Fibroblast of the aortic adventitia (primary cell): ENCODE measurements at places on chromosomes 2 and 18.
A peak's percentile ranks its signal among the peaks of the same experiment; 100 is the strongest.

DNA sequence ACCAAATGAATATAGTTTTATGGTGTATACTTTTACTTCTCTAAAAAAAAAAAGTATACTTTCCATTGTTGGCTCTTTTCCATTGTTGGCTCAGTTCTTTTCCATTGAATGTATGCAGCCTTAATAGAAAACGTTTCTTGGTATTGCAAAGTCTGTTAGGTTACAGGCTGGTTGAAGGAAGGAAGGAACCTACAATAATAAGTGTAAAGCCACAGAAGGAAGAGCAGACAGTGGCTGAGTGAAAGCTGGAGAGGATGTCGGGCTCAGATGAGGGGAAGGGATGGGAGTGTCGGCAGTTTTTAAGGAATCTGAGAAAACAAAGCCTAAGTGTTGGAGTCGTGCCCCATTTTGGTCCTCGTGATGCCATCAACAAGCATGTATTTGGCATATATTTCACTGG, 6.8 kb downstream of the COPS8 start:
- no peak for DNase-seq

- DNase-seq: no peak
These were observed 151.8 kb upstream of the PTPRM start for GRCh38 chr18:7415081-7415894.

- DNase-seq: no peak
These were observed 172.0 kb upstream of the SIX3 start for GRCh38 chr2:44769349-44770011.

- no peak for DNase-seq
These were observed 95.3 kb upstream of the RNF152 start for GRCh38 chr18:61988100-61988499.

DNA sequence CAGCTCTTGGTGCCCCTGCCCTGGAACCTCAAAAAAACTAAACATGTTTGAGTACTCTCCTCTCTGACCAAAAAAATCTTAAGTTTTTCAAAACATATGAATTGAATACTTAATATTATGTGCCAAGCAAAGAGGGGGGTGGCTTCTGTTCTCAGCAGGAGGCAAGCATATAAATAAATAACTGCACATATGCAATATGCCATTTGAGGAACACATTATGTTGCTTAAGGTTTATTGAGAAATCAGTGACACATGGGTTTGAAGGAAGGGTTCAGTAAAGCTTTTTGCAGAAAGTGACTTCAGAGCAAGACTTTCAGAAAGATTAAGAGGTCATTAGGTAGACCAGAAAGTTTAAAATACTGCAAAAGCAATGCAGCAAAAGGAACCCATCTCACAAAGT, 429.2 kb downstream of the TDRD15 start:
- no peak for DNase-seq

- no peak for DNase-seq
These were observed 325.2 kb downstream of the CYP26B1 start for GRCh38 chr2:71822463-71822862.

- DNase-seq: peak; percentile 4
These were observed 35.5 kb upstream of the SP5 start for GRCh38 chr2:170679607-170680079.

GRCh38 chr2:38438133-38438882, 61.2 kb upstream of the ATL2 start:
- DNase-seq: no peak

DNA sequence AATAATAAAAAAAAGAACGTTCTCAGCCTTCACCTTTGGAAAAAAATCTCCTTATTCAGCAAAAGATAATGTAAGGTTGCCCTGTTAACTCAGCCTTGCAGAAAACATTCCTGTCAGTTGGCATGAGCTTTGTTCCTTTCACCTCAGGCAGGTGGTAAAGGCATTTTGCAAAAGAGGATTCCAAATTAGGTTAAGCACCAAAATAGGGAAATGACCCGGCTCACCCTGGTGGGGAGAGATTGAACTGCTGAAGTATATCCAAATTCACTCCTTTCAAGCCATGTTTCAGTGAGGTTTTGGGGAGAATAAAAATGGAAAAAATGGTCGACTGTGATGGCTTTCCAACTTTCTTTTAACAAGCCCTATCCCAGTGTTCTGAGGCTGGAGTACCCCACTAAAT, 1988.8 kb upstream of the PIK3C3 start:
- no peak for DNase-seq

- no peak for DNase-seq
These were observed 84.3 kb downstream of the PXDN start for GRCh38 chr2:1659951-1660565.

DNA sequence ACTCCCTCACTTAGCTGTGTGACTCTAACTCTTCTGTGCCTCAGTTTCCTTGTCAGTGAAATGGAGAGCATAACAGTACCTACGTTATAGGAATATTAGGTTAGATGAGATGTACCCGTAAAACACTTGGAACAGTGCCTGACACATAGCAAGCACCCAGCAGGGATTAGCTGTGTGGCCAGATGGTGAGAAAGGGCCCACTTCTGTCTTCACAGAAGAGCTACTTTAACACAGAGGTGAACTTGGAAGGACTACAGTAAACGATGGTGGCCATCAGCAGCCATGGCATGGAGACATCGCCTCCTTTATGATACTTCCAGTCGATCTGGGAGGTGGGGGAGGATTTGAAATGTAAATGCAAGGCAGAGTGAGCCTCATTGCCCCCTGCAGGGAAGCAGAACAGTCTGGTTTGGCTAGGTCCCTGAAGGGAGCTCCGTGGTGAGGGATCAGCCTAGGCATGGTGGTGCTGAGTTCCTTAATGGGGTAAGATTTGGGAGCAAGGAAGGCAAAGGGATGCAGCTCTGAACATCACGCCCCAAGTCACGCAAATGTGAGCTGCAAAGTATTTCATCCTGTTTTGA, 101.7 kb upstream of the ALPP start:
- DNase-seq: no peak

GRCh38 chr2:176653479-176654443, 384.5 kb downstream of the MTX2 start:
- peak; percentile 62 for DNase-seq

- DNase-seq: peak; percentile 83
These were observed 25.5 kb downstream of the RMC1 start for GRCh38 chr18:23528580-23529472.

DNA sequence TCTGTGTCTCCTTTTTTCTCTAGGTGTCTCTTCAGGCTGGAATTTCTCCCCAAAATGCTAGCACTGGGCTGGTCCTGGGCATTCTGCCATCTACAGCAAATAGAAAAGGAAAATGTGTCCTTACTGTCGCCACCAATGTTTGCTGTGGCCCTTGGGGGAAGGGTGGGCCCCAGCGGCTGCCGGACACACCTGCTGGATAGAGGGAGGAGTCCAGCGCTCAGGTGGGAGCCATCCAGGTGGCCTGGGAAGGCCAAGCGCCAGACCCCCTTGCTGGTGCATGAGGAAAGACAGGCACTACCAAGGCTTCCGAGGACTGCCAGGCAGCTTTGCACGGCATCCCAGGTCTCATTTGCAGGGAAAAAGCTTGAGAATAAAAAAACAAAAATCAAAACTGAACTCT, 147.7 kb upstream of the GATA6 start:
- no peak for DNase-seq

DNA sequence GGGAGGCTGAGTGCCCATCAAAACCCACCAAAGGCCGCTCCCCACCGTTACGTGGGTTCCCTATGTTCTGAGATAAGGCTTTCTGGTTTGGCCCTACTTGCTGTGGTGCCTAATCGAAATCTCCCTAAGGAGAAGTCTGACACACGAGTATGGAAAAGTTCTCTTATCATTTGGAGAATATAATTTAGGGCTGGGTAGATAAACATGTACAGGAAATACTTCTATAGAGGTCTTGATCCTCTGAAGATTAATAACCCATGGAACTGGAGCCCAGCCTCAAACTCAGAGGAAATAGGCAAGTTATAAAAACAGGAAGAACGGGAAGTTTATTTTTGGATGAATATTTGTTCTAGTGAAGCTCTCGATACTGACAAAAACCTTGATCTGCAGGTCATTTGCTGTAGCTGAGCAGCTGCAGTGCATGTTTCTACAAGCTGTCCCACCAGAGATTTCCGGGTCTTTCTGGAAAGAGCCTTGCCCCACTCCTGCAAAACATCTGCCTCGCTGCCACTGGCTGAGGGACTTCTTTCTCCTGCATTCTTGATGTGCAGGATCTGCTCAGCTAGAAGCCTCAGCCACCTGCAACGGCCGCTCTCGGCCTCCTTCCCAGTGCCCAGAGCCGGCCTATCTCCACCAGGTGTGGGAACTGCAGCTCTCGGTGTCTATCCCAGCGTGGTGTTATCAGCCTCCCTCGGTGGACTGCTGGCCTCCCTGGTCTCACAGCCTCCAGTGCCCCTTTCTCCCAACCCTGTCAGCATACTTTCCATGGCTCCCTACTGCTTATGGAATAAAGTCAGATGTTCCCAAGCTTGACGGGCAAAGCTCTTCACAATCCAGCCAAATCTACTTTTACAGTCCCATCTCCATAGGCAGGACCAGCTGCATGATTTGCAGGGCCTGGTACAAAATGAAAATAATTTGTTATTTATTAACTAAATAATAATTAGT, 48.6 kb downstream of the SPRED2 start:
- peak; percentile 79 for DNase-seq

DNA sequence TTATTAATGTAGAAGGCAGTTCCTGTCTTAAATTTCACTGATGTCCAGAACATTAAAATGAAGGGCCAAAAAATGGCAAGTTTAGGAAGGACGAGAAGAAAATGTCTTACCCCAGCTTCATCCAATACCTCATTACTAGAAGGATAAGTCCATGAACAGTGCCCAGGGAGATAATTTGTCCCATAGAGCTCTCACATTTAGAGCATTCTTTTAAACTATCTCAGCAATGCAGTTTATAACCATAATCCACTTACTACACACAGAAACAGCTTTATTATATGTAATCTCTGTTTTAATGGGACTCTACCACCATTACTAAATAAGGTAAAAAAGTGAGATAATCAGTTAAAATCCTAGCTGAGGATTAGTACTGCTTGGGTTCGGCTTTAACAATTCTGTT, 142.5 kb downstream of the PARD3B start:
- no peak for DNase-seq

- no peak for DNase-seq
These were observed 55.7 kb downstream of the GLI2 start for GRCh38 chr2:120791243-120791961.

- DNase-seq: no peak
These were observed 335.4 kb downstream of the DYSF start for GRCh38 chr2:71788601-71789240.

- no peak for DNase-seq
These were observed 29.6 kb downstream of the SLC25A12 start for GRCh38 chr2:171864357-171864985.

GRCh38 chr18:46622999-46623398, 34.0 kb downstream of the LOXHD1 start:
- DNase-seq: peak; percentile 28

DNA sequence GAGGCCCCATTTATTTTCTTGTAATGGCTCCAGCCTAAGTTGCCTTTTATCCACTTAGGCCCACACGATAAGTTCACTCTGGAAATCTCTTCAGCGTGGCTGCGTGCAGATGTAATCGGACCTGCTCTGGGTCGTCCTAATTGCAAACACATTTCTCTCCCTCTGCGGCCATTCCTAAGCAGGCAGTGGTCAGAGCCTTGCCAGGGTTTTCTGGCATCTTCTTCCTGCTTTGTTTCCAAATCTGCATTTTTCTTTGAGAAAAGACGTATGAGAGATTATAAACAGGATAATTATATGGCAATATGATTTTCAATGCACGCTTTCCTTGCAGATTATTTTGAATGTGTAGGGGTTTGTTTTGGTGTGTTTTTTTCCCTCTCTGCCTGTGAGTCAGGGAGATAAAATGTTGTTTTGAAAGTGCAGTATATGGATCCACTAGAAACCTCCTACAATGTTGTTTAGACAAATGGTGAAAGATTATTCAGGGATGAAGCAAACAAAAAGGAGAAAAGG, 239.4 kb upstream of the TANK start:
- peak; percentile 100 for DNase-seq

DNA sequence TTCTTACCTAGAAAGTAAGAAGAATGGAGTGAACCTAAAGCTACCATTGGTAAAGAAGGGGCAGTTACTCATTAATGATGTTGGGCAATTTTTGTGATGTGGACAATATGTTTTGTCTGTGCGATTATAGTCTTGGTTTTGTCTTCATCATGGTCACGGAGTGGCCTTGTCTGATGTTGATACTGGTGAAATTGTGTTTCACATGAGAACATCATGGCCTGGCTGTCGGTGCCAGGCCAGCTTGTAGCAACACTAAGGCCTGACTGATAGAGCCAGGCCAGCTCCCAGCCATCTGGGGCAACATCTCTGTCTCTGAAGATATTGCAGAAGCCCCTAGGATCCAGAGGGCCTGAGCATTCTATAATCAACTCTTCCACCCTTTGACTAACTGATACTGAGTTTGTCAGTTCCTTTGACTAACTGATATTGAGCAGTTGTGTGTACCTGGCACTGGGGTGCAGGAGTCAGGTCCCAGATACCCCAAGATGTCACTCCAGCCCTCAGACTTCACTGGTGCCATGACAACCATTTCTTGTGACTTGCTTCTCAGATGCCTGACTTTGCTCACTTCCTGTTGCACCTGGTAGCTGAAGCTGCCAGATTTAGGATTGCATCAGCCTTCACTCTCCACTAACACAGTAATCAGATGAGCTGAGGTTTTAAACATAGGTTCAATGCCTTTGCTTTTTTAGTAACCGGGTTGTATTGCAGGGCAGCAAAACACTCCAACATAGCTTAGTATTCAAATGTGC, 62.5 kb downstream of the RPIA start:
- no peak for DNase-seq

- DNase-seq: peak; percentile 39
These were observed 362.2 kb upstream of the NXPH2 start for GRCh38 chr2:139142252-139142880.

- peak; percentile 33 for DNase-seq
These were observed 199.2 kb downstream of the KCNS3 start for GRCh38 chr2:18077704-18078103.

- DNase-seq: no peak
These were observed 301.2 kb upstream of the TRIB2 start for GRCh38 chr2:12415536-12415935.

- DNase-seq: no peak
These were observed 5.5 kb upstream of the RMDN2 start for GRCh38 chr2:37919631-37920032.

- DNase-seq: peak; percentile 82
These were observed 2.7 kb downstream of the STARD7 start for GRCh38 chr2:96205888-96206287.

- no peak for DNase-seq
These were observed 24.2 kb upstream of the SCYGR1 start for GRCh38 chr2:227411990-227412350.

GRCh38 chr2:112615051-112615450, 30.6 kb downstream of the CHCHD5 start:
- no peak for DNase-seq

- peak; percentile 17 for DNase-seq
These were observed 79.3 kb upstream of the SCN7A start for GRCh38 chr2:166573391-166573790.
